ENCODE measurements at places on chromosomes 7 and 10. TPM values are rescaled to one million over a fixed set of nuclear protein-coding genes. Genes with fewer than 3 reads are reported as not detected.

GRCh38 chr7:28346676-28347363 lies 65.5 kb upstream of the CREB5 start:
- DNase-seq, result no peak

DNA sequence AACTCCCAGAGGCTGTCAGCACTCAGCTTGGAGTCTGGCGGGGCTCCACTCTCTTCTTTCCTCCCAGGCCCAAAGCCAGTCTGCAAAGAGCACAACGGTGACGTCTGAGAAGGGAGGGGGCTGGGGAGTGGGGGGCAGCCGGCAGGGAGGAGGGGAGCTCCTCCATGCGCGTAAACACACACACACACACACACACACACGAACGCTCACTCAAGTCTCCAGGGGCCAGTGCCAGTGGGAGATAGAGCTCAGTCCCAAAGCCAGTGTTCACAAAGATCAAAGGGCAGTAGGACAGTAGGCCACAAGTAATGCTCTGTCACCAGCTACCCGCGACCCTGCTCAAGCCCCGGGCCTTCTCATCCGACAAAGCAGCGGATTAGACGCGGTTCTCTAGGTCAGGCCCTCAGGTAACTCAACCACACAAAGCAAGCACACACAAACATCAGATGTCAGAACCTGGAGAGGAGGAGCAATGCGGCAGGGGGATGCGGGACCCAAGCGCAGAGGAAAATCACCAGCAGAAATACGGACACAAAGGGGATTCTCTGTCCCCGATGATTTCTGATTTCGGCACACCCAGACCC lies 19.9 kb downstream of the TCAF1 start:
- DNase-seq, result no peak

GRCh38 chr10:11275651-11276050 lies 258.0 kb downstream of the CELF2 start:
- no peak for DNase-seq

- no peak for DNase-seq
Observed at GRCh38 chr10:132912713-132913558, 29.4 kb downstream of the CFAP46 start.

LEP gene
- not detected for total RNA-seq

ATP6V0A4 gene
- not detected for total RNA-seq

IKZF1 gene
- not detected for total RNA-seq

DNA sequence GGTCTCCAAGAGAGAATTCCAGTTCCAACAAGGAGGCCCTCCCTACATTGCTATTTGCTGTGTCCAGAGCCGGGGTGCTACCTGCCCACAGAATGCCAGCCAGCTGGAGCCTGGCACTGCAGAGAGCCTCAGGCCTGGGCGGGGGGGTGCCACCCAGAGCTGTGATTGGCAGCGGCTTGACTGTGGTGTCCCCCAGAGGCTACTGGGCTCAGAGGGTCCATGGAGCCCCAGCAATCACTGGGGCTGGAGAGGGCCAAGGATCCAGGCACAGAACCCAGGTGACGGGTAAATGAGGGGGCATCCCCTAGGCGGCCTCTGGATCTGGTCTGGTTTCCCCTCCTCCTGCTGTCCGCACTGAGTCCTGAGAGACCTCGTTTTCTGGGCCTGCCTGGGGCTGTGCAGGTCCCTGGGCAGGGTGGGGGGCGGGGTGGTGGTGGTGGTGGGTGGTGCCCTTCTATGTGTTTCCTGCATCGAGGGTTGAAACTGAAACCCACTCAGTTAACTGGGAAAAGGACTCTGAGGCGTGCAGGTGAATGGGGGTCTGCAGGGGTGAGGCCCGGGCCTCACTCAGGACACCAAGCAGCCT lies 12.6 kb downstream of the DPYSL4 start:
- no peak for DNase-seq

PRLHR gene
- not detected for total RNA-seq

- DNase-seq, result no peak
Observed at GRCh38 chr7:96671854-96672253, 37.8 kb downstream of the SEM1 start.

KBTBD2 gene
- total RNA-seq, result 31.9 TPM

PRRT4 gene
- not detected for total RNA-seq

- no peak for DNase-seq
Observed at GRCh38 chr10:104750291-104750690, 109.2 kb downstream of the SORCS3 start.

- DNase-seq, result no peak
Observed at GRCh38 chr10:5856701-5857004, 33.0 kb downstream of the ANKRD16 start.

DNA sequence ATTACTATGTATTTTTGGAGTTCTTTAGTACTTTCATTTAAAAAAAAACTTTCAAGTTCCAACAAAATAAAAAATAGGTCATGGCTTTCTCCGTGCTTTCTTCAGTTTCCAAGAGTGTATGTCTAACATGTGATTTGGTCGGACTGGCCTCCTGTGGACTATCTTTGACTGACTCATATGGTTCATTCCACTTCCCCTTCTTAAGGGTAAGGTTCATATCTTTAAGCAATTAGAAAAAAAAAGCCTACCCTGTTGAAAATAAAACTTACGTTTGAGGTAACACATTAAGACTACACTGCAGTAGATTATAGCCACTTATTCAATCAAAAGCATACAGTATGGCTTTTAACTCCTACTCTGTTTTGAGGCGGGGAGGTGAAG lies 112.8 kb upstream of the AHR start:
- no peak for DNase-seq

ERVW-1 gene
- total RNA-seq, result not detected

PTPN20 gene
- total RNA-seq, result 0.39 TPM

DNA sequence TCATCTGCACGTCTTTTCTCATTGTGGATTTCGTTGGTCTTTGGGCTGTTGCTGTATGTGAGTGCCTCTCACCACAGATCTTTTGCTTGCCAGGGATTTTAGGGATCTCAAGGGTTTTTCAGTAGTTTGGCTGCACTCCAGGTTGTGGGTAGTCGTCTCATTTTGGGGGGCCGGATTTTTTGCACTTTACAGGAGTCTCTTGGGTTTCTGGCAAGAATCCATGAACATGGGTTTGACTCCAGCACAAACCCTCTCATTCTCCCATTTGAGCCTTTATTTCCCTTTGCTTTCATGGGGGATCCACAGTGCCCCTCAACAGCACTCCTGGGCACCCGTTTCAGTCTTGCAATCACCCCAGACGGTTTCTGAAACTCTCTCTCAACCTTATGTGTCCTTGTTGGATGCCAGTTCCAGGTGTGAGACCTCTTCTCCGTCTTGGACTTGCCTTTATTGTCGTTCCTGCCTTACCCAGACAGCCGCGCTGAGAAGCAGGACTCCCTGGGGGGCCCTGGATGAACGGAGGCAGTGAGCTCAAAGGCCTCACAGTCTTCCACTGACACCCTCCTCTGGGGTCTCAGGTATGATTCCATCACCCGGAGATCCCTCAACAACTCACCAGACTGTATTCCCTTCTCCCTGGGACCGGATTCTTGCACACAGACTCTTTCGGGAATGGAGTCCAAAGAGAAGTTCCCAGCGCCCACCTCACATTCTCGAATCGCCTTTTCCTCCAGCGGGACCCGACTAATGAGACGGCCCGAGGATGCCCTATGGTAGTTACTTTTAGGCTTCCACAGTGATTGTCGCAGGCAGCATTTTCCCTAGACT lies 18.8 kb upstream of the ZNF273 start:
- DNase-seq, result no peak

- no peak for DNase-seq
Observed at GRCh38 chr10:110744782-110745181, 100.6 kb downstream of the RBM20 start.

- DNase-seq, result no peak
Observed at GRCh38 chr7:5690931-5691473, 90.5 kb downstream of the RNF216 start.

TMEM229A gene
- not detected for total RNA-seq

AKR1E2 gene
- total RNA-seq, result 16.3 TPM

GRCh38 chr7:378551-379455 lies 88.8 kb downstream of the FOXL3 start:
- no peak for DNase-seq

GRCh38 chr7:149784251-149784608 lies 10.8 kb upstream of the ZNF467 start:
- no peak for DNase-seq

LRIT1 gene
- total RNA-seq, result not detected

SNX8 gene
- 54.4 TPM for total RNA-seq

PRPS1L1 gene
- not detected for total RNA-seq

GRCh38 chr10:79385804-79386531 lies 38.7 kb downstream of the PPIF start:
- no peak for DNase-seq

DNA sequence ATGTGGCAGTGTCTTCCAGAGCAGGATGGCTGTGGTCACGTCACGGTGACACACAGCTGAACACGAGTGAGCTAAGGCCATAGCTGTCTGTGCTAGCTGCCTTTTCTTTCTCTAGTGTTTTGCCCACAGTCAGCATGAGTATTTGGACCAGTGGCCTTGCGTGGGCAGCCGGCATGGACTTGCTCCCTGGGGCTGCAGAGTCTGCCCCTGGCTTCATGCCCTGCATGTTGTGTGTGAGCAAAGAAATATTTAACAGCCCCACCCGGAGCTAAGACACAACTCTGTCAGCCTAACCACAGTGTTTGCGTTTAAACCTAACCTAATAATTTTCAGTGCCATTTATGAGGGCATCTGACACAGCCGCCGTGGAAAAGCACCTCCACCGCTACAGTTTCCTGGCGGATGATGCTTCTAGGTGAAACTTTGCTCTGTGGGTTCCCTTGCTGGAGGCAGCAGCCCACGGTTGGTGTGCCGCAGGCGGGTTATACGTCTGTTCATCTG lies 14.6 kb downstream of the CHST12 start:
- no peak for DNase-seq

DNA sequence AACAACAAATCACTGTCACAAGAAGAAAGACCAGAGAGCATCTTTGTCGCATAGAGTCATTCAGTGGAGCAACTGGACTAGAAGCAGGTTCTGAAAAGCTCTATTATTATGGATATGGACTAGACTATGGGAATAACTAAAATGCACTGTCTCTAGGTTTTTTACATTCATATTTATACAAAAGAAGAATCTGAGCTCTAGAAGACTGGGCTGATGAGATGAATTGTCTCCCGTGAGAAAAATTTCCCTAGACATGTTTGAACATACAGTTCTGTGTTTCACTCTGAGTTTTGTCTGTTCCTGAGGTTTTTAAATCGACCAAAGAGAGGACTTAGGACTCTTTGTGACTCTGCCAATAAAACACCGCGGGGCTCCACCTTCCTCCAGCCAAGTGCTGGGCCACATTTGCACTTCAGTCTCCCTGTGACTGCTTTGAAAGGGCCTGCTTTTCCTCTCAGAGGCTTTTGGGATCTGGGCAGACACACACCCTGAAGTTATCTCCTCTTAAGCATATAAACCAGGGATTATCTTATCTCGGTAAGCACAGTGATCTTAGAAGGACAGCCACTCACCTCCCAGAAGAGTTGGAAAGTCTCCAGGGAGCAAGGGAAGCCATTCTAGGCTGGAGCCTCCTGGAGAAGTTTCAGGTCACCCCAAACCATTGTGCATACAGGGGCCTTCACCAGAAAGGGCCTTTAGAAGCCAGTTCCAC lies 101.0 kb upstream of the JCAD start:
- DNase-seq, result no peak

DNA sequence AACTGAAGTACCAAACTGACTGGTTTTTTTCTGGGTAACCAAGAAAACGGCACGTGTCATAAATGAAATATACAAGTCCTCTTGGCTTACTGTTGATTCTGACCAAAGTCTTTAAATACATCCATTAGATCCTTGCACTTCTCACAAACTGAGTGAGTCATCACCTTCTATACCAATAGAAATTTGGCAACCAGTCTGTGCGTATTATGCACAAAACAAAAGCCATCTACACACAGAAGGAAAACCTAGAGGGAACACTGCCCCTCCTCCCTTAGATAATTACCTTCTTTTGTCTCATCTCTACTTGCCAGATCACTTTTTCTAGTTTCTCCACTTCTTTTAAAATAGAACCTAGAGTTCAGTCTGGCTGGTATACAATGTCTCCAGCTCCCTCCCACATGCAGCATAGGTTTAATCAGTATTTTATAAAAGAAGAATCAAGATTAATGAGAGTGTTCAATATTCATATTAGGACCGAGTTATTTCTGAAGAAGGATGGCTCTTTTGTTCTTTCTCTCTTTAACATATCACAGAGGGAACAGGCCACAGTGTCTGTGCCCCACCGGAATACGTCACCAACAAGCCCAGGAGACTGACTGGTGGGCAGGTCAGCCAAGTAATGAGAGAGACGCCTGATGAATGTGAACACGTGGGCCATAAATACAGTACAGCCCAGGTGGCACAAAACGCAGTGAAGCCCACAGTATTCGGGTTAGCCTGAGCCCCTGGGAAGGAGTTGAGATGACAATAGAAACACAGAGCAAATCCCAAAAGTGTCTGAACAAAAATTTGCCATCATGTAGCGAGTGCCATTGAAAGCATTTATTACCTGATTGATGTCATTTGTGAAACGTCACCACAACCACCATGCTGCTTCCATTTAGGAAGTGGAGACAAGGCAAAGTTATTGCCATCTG lies 91.3 kb downstream of the KIAA1549 start:
- DNase-seq, result no peak

GRCh38 chr10:49272251-49273081 lies 26.5 kb upstream of the C10orf71 start:
- no peak for DNase-seq

DNA sequence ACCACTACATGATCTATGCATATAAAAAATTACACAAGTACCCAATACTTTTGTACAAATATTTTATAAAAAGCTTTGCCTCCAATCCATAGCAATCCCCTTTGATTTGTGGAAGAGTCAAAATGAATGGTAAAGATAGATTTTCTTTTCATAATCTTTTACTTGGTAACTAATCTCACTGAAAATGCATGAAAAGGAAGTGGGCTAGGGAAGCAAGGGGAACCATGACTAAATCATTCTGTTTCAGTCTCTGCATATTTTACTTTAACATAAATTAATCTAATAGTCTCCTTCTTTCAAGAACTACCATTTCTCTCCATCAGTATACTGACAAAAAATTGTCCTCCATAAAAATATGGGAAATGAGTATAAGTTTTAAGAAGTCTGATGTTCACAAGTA lies 96.9 kb downstream of the TES start:
- no peak for DNase-seq

DNA sequence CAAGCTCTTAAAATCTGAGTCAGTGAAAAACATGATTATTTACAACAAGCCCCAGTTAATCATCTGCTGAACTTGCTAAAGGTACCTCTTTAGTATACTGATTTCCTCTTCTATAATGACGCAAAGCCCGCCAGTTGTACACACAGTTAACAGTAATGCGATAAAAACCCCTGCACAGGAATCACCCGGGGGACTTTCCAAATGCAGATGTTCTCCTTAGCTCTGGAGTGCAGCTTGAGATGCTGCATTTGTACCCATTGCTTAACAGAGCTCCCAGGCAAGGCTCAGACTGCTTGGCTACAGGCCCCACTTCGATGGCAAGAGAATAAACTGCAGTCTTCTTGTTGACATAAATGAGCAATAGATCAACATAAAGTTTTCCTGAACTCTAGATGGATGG lies 279.6 kb upstream of the HGF start:
- DNase-seq, result no peak

GRCh38 chr10:14560274-14560673 lies 214.4 kb downstream of the FAM107B start:
- DNase-seq, result peak; percentile 84

CC2D2B gene
- 0.47 TPM for total RNA-seq

RBM33 gene
- total RNA-seq, result 19.1 TPM

- DNase-seq, result no peak
Observed at GRCh38 chr10:100803492-100803891, 58.1 kb downstream of the PAX2 start.

GRCh38 chr7:21616796-21617436 lies 74.1 kb downstream of the DNAH11 start:
- DNase-seq, result peak; percentile 42

- DNase-seq, result no peak
Observed at GRCh38 chr7:107103369-107103768, 58.9 kb downstream of the PRKAR2B start.

SEM1 gene
- total RNA-seq, result 25.6 TPM

Measured in glomerular endothelial cell (primary cell).